ENCODE measurements at places on chromosomes 6 and 20.

- DNase-seq, result no peak
Observed at GRCh38 chr6:48111575-48111974, 578 bp upstream of the PTCHD4 start.

DNA sequence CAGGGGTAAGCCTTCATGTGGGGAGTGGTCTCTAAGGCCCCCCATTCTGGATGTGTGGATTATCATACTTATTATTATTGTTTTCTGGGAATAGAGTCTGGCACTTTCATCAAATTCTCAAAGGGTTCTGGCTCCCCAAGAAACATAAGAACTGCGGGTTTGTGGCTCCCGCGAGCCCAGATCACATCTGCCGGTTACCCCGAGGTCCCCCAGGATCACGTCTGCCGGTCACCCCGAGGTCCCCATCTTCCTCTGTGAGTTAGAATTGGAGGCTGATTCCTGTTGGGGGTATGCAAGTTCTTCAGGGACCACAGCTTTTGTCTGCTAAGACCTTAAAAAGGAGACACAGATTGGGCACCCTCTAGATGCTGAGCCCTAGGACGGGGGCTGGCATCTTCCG lies 116.7 kb upstream of the FRMD1 start:
- DNase-seq, result no peak

GRCh38 chr6:133241086-133241900 lies at the start of gene EYA4:
Gene EYA4 (plus strand): TSS chr6:133241357. CDS start chr6:133274781, 33,424 bp downstream.
- DNase-seq, result no peak

GRCh38 chr6:27144740-27145079 lies 102.8 kb upstream of the PRSS16 start:
- DNase-seq, result no peak

- no peak for DNase-seq
Observed at GRCh38 chr20:49558826-49559225, 9.1 kb downstream of the PTGIS start.

DNA sequence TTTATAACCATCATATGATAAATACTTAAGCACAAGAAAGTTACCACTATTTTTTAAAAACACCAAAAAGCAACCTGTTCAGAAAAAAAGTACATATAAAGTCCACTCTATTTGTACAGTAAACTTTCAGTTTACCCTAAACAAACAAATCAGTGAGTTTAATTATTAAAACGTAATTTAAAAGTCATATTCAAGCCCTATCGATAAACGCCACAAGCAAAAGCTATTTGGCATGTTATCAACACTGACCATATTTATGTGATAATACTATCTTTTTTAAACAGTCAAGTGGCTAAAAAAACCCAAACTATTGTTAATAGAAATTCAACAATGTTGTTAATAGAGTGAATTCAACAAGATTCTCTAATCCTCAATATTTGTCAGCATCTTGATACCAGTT lies 1.9 kb downstream of the KATNA1 start:
- DNase-seq, result no peak

GRCh38 chr6:132763269-132763668 lies 5.6 kb upstream of the VNN2 start:
- DNase-seq, result peak; percentile 59

GRCh38 chr6:149488815-149489214 lies 4.0 kb upstream of the ZC3H12D start:
- DNase-seq, result no peak

DNA sequence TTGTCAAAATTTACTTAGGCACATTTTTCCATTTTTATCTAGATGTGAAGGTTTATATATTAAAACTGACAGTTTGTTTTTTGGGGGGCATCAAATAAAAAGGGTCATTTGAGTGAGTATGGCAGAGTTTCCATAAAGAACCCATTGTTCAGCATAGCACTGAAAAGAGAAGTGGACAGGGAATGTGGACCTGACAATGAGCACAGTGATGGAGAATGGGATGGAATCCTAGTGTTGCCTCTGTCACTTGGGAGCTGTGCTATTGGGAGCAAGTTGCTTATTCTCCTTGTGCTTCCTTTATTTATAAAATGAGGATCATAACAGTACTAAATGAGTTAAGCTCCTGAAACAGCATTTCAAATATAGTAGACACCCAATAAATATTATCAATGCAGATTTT lies 130.7 kb upstream of the SIM1 start:
- no peak for DNase-seq

DNA sequence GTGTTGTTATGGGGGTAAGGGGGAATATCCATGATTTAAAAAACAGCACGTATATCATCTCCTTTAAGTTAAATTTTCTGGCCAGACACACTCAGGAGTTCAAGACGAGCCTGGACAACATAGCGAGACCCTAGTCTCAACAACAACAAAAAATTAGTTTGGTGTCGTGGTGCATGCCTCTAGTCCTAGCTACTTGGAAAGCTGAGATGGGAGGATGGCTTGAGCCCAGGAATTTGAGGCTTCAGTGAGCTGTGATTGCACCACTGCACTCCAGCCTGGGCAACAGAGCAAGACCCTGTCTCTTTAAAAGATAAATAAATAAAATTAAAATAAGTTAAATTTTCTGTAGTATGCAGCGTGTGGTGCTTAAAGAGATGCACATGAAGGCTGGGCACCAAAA lies 31.5 kb upstream of the SRSF6 start:
- no peak for DNase-seq

GRCh38 chr6:91433660-91434534 lies 847.0 kb upstream of the MAP3K7 start:
- no peak for DNase-seq

DNA sequence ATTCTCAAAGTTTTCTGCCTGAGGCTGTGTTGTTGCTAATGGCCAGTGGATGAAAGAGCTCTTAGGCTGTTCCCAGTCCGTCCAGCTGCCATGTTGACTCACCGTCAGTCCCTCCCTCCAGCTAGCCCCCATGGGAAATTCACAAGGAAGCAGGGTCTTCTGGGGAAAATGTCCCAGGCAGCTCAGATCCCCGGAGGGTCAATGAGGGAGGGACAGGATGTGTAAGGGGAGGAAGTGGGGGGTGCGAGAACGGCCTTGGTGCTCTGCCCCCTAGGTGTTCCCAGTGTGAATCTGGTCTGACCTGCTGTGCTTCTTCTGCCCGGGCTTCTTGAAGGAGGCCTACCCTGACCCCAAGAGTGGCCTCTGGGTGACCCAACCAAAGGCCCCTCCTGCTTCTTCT lies 65.9 kb downstream of the CEBPB start:
- DNase-seq, result no peak

- no peak for DNase-seq
Observed at GRCh38 chr6:586553-586952, 70.3 kb downstream of the HUS1B start.

DNA sequence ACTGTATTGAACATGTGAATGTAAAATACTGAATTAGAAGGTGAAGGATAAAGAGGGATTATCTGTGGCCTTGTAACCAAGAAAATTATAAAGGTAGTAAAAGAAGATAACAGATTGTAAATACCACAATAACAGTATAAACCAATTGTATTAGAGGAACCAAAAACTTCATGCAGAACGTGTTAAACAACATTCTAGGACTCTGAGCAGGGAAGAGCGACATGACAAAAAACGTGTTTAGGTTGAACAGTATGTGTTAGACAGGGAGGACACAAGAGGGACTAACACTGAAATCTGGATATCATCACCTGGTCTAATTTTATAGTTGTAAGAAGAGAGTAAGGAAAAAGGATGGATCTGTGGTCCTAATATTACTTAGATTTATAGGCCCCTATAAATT lies 259.0 kb upstream of the RUNX2 start:
- no peak for DNase-seq

GRCh38 chr6:31898383-31899011 lies 999 bp upstream of the EHMT2 start:
- DNase-seq, result no peak

DNA sequence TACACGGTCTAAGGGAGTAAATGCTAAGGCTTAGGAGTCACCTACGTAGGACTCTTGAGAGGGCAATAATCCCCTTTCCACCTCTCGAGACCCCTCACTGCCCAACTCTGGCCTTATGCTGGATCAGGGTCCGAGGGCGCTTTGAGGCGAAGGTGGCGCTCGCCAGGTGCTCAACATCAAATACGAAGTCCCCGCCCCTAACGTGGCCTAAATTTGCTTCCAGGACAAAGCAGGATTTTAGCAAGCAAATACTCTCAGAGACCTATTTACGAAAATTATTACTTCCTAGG lies 406 bp upstream of the TRIM26 start:
- DNase-seq, result no peak

DNA sequence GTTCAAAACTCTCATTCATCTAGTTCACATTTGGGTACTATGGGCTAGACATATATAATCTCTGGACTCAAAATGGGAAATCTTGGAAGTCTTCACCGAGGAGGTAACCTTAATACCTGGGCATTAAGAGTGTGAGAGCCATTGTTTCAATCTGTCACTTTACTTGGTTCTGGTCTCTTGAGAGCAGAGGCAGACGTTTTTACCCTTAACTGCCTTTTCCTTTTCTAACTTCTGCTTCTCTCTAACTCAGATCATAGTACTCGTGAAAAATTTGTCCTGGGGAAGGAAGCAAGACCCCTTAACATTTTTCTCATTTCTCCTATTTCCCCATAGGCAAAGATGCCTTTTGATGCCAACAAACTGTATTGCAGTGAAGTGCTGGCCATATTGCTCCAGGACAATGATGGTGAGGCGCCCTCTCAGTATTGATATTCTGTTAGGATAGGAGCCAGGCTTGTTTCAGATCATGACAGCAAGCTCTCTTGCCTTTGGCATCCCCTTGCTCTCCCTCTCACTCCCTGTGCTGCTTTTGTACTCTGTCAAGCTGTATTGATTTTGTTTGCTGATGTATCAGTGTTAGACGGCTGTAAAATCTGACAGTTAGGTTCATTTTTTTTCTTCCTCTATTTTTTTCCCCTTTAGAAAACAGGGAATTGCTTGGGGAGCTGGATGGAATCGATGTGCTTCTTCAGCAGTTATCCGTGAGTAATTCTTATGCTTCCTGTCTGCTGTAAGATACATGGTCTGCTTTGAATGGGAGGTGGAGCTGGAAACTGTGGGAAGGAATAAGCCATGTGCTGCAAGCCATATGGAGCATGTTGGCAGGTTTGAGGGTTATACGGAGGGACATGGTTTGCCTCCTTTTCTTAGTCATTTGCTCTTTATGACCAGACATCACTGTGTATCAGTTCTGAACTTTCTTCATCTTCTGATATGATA lies 83.5 kb downstream of the CTNNBL1 start:
- DNase-seq, result no peak

DNA sequence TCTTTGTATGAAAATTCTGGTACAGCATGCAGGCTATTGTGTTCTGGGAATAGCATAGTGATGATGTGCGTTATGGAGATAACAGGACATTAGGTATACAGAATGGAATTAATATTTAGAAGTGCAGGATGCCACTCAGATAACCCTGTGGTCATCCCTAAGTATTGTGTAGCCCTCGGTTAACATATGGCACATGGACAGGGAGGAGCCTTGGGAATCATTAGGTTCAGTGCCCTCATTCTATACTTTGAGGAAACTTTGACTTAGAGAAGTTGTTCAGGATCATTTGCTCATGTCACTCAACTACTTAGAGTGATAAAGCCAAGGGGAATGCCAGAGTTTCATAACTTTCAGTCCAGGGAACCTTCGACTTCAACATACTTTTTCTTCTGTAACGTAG lies 185.9 kb downstream of the UST start:
- no peak for DNase-seq

- no peak for DNase-seq
Observed at GRCh38 chr6:71347119-71347518, 58.5 kb downstream of the OGFRL1 start.

GRCh38 chr6:109164331-109164730 lies 69.0 kb downstream of the CEP57L1 start:
- no peak for DNase-seq

DNA sequence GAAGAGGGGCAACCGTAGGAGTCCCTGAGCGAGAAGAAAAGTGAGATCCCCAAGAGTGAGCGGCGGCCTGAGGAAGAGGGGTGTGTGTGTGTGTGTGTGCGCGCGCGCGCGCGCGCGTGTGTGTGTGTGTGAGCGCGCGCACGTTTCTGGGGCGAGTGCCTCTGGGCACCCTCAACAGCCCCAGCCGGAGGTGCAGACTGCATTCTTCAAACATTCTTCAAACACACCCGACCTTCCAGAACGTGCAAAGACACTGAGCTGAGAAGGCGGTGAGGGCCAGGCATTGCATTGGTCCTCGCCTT lies 76.2 kb upstream of the FOXP4 start:
- DNase-seq, result no peak

DNA sequence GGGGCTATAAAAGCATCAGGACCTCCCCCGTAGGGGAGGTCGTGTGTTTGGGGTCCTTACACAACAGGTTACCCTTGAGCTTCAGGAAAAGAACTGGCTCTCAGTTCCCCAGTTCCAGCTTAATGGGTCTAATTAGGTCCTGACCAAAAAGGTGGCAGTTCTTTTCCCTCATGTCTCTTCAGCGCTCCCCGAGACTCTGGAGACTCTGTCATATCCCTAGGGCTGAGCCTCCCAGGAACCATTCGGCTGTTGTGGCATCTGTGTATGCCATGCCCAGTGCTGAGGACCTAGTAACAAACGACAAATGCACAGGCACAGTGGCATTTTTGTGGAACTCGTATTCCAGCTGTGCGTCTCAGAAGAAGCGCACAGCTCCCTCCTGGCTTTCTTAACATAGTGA lies 14.6 kb downstream of the PRDM1 start:
- DNase-seq, result no peak

DNA sequence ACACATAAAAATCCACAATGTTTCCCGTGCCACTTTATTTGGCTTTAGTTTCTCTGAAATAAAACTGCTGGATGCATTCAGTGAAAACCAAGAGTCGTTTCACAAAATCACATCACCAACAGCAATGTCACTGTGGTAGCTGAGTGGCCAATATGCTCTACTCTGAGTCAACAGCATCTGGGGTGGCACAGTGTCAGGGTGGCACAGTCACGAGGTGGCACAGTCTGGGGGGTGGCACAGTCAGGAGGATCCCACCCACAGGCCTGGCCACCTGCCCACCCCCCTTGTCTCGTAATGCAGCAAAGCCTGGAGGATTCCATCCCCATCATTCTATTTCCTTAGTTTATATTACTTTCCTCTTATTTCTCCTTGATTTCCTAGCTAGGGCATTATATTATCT lies 87.0 kb downstream of the ANKRD60 start:
- no peak for DNase-seq

DNA sequence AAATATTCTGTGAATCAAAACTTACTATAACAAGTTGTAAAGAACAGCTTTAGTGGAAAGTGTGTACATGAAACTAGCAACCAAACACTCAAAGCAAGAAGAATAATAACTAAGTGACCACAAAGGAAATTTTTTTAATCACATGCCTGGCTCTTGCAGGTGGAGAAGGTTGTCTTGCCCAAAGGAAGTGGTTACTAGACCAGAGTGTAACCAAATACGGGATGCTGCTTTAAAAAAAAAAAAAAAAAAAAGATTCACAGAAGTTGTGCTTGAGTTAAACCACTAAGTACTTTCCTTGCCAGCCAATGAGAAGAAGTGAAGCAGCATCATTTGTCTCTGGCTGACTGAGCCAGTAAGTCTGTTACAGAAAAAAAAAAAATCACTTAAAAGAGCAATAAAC lies 19.1 kb upstream of the HLA-DQB1 start:
- peak; percentile 47 for DNase-seq

DNA sequence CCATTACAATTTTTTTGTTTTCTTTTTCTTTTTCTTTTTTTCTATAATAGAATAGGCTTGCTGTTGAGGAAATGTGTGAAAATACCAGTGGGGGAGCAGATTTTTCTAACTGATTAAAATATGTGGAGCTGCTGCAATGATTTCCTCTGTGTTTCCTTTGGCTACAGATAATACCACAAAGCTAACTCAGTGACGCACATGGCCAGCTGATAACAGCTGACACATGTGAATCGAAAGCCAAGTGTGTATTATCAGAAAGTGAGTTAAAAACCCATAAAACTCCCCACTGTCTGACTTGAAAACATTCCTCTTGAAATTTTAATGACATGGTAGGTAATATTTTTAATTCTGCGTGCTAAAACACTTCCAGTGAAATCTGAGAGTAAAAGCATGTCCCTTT lies 70.8 kb upstream of the AHI1 start:
- DNase-seq, result no peak

Measured in GDM1 (cell line).